Caco-2 (cell line): ENCODE measurements at places on chromosomes 11 and 22.
A peak's percentile ranks its signal among the peaks of the same experiment; 100 is the strongest.

GRCh38 chr11:19724765-19725164 lies 12.1 kb downstream of the NAV2 start:
- no peak for DNase-seq

GRCh38 chr11:95132956-95133355 lies 43.3 kb downstream of the ENDOD1 start:
- DNase-seq: no peak

- no peak for DNase-seq
Observed at GRCh38 chr22:40635043-40635939, 1.2 kb downstream of the MRTFA start.

- DNase-seq: no peak
Observed at GRCh38 chr11:44137057-44137456, 41.6 kb downstream of the EXT2 start.

- no peak for DNase-seq
Observed at GRCh38 chr22:39091126-39092081, 5.6 kb upstream of the APOBEC3H start.

- DNase-seq: no peak
Observed at GRCh38 chr11:96607864-96608558, 218.2 kb downstream of the JRKL start.

DNA sequence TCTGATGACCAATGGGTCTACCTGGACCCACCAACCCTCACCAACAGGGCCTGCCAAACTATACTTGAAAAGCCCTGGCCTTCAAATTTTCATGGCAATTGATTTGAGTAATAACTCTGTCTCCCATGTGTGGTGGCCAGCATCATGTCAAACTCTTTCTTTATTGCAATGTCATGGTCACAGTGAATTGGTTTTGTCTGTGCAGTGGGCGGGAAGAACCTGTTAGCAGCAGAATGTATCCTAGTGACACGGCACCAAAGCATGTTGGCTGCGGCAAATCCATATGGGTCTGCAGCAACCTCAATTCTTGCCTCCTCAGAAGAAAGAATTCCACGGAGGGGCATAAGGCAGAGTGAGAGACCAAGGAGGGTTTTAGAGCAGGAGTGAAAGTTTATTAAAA lies 19.6 kb upstream of the TMEM123 start:
- no peak for DNase-seq

GRCh38 chr11:79167510-79168188 lies 273.2 kb downstream of the TENM4 start:
- no peak for DNase-seq

GRCh38 chr22:46421267-46421666 lies 85.8 kb downstream of the TRMU start:
- DNase-seq: no peak

DNA sequence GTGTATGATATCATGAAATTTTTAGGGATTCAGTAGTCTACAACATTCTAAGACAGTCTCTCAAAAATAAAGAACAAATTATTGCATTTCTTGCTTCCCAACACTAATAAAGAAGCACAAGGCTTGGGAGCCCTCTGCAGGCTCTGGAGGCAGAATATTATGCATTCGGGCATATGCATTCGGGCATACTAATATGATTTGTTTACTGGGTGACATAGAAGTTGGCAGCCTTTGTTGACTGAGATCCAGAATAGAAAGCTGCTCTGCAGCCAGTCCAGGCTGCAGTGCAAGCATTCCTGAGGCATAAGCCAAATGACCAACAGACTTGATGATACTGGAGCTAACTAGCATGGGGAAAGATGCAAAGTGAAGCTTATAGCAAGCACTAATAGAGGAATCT lies 945.5 kb downstream of the OPCML start:
- DNase-seq: no peak

DNA sequence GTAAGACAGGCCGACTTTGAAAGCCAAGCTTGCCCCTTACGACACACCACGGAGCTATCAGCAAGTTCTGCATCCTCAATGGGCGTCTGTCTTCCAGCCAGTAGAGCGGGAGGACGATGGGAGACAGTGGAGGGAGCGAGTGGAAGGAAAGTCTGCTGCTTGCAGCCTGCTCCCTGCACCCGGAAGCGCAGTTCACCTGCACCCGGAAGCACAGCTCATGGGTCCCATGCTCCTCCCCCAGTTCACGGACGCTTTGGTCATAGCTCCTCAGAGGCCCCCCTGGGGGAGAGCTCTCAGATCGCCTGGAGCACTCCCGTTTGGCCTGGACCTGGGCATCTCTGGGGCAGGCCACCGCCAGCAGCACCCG lies 51.3 kb downstream of the FBLN1 start:
- no peak for DNase-seq

GRCh38 chr22:38230916-38231315 lies 29.1 kb downstream of the MAFF start:
- no peak for DNase-seq

DNA sequence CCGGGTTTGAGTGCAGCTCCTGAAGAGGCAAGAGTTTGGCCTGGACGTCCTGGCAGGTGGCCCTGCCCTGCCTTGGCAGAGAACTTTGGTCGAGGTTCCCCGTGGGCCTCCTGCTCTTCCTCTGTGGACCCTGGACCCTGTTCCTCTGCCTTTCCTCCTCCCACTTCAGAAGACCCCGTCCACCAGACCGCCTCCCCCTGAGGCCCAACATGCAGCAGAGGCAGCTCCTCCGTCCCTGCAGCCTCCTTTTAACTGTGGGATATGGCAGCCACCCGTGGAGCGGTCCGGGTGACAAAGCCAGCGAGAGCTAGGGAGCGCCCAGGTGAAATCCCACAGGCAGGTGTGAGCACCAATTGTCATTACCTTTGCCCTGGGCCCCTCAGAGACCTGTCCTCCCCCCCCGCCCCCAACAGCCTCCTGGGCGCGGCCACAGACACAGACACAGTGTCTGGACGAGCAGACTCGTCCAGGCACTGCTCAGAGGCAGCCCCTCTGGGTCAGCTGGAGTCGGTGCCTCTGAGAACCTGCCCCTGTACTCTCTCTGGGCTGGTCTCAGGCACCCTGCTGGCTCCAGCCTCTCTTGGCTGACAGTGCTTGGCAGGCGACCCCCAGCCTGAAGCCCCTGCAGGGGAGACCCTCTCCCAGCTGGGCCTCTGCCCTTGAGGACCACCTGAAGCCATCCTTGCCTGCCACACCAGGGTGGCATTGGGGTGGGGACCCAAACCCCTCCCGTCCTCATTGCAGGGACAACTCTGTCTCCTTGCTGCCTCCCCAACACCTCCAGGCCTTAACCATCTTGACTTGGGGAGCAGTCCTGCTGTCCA lies 4.1 kb upstream of the PTDSS2 start:
- peak; percentile 68 for DNase-seq

DNA sequence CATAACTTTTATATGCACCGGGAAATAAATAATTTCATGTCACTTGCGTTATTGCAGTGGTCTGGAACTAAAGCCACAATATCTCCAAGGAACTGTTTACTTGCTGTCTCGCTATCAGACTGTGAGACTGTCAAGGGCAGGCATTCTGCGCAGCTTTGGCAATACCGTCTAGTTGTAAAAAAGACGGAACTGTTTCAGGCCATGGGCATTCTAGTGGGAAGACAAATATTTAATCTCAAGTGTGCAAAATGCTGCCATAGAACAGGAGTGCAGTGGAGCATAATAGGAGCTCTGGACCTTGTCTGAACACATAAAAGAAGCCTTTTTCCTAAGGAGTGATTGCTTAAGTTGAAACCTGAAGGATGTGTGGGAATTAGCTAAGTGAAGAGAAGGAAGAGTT lies 53.8 kb downstream of the PACS1 start:
- DNase-seq: no peak

GRCh38 chr11:27718346-27718862 lies 18.1 kb upstream of the BDNF start:
- DNase-seq: peak; percentile 83

DNA sequence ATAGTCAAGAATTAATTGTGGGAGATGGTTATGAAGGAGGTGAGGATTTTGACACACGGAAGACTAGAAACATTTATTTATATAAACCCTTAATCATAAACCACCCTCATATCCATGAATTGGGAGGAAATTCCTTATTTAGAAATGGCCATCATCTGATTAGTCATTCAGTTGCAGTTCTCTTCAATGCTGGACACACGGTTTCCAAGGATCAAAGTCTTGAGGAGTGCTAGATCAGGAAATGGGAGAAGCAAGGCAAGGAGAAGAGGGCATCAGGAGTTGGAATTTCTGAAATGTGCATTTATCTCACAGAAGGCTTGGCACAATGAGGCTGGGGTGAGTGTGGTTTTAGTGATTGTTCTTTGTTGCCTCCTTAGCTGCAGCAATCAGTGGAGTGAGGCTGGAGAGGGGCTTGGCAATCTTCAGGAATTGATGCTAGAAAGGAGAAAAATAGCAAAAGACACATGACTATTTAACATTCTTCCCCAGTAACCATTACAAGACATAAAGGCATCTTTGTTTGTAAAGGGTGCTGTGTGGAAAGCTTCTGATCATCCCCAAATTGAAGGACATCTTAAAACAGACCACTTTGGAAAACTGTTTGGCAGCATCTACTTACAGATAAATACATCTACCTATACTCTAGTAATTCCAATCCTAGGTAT lies 21.6 kb upstream of the GDPD4 start:
- no peak for DNase-seq

DNA sequence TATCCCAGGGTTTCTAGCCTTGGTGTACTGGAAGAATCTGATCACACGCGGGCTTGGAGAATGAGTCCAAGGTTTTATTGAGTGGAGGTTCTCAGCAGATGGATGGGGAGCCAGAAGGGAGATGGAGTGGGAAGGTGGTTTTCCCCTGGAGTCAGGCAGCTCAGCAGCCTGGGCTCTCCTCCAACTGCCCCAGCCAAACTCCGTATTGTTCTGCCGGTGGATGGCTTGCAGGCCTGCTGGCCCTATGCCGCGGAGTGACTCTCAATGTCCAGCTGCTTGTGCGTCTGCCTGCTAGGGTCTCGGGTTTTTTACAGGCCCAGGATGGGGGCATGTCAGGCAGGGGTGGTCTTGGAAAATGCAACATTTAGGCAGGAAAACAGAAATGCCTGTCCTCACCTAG lies 162.4 kb upstream of the LMO1 start:
- DNase-seq: no peak
